ENCODE measurements at places on chromosomes 12 and 14.
A peak's percentile ranks its signal among the peaks of the same experiment; 100 is the strongest.

- DNase-seq, result no peak
Observed at GRCh38 chr12:69298133-69298532, 50.0 kb upstream of the LYZ start.

- peak; percentile 83 for DNase-seq
Observed at GRCh38 chr12:47808050-47808449, 11.7 kb downstream of the HDAC7 start.

DNA sequence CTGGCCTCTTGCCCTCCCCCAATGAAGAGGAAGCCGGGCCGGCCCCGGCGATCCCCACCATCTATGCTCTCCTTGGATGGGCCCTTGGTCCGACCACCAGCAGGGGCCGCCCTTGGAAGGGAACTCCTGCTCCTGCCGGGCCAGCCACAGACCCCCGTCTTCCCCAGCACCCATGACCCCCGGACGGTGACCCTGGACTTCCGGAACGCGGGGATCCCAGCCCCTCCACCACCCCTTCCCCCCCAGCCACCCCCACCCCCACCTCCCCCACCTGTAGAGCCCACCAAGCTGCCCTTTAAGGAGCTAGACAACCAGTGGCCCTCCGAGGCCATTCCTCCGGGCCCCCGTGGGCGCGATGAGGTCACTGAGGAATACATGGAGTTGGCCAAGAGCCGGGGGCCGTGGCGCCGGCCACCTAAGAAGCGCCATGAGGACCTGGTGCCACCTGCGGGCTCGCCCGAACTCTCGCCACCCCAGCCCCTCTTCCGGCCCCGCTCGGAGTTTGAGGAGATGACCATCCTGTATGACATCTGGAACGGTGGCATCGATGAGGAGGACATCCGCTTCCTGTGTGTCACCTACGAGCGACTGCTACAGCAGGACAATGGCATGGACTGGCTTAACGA is 19.4 kb downstream of the SETD1B start:
- DNase-seq, result no peak

GRCh38 chr14:56964895-56965294 is 154.6 kb upstream of the OTX2 start:
- no peak for DNase-seq

DNA sequence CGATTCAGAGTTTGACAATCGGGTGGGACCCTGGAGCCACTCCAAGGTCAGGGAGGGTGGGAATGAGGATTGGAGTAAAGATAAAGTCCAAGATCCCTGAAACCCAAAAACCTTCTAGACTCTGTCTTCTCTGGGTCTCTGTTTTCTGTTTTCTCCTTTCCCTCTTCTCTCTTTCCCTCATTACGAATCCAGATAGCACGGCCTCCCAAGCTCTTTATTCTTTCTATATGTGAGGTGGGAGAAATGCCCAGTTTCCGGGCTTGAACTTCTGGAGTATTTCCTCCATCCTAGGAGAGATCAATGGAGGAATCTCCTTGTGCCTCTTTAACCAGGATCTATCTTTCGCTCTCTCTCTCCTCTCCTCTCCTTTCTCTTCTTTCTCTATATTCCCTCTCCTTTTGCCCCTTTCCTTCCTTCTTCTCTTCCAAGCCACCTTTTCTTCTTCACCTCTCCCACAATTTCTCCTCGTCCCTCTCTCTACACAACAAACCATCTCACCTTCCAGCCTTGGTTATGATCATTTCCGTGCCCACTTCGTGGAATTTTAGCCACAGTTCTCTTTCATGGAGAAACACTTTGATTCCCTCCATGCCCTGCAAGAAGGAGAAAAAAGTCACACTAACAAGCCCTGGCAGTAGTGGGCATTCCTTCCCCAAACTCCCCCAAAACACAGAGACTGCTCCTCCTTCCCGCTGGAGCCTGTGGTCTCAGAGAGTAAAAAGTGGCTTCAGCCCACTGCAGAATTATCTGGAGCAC is 4.4 kb downstream of the TBX5 start:
- no peak for DNase-seq

DNA sequence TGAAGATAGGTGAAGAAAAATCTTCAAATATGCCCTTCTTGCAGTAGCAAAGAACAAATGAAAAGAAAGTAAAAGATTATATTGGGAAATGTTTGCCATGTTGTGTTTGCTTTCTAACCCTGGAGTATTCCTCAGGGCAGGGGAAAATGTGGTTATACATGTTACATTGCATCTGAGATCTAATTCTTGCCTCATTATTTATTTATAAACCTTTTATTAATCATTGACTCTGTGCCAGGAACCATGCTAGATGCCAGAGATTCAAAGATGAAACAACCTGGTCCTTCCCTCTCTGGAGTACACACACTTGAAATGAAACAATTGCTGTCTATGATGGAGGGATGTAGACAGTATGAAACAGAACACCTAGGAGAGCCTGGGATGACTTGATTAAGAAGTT is 128.1 kb upstream of the HMGA2 start:
- no peak for DNase-seq

DNA sequence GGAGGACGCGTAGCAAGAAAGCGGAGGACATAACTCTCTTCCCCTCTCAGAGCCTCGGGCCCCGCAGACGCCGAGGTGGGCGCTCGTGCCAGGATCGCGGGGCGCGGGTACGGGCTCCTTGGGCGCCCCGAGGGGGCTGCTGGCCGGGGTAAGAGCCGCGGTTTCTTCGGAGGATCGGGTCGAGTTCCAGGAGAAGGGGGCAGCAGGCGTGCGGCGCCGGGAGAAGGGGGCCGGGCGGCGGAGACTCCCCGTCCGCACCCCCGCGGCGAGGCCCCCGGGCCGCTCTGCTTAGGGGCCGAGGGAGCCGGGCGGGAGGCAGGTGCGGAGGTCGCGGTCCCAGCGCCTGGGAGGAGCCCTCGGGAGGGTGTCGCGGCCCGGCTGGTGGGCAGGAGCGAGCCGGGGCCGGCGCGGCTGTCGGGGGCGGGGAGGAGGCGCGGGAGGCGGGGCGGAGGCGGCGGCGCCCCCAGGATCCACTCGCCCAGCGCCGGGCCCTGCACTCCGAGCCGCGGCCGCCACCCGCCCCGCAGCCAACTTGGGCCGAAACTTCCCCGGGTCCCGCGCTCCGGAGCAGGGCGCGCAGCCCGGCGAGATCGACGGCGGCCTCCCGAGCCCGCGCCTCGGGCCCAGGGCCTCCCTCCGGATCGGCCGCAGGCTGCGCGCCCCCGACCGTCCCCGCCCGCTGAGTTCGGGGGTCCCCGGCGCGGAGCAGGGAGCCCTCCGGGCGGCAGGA is 64.4 kb downstream of the FBXL14 start:
- no peak for DNase-seq

DNA sequence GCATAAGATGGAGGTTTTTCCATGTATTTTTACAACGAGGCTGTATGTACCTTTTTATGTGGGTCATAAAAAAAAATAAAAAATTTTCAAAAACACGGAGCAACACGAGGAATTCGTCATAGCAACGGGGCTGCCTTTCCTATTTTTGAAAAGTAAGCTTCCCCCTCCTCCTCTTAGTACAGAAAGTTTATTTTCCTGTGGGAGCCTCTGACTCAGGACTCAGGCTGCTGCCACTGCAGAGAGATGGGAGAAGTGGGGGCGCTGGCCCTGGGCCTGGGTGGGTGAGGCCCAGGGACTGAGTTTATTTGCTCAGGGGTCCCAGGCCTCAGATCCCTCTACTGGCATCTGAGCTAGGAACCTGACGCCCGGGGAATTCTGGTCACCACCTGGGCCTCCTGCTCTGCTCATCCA is 10.2 kb upstream of the CMKLR1 start:
- DNase-seq, result no peak

- DNase-seq, result no peak
Observed at GRCh38 chr12:95204141-95204866, 13.0 kb downstream of the FGD6 start.

DNA sequence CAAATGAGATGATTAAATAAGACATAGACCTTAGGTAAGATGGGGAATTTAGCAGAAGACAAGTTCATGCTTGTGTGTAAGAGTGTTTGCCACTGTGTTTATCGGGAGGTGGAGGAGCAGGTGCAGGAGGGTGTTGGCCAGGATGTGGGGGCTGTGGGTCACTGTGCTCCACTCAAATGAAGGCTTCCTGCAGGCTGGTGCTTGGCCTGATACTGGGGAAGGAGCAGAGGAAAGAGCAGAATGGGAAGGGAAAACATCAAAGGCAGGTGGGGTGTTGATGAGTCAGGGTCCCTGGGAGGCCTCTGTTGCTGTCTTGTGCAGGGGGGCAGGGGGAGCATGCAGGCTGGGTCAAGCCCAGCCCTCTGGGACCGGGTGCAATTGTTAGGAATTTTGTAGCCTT is 126.5 kb downstream of the TSPAN9 start:
- no peak for DNase-seq

- no peak for DNase-seq
Observed at GRCh38 chr12:49990273-49990672, 17.5 kb downstream of the AQP6 start.

- no peak for DNase-seq
Observed at GRCh38 chr12:13980538-13981295, 685 bp downstream of the GRIN2B start.

- DNase-seq, result no peak
Observed at GRCh38 chr14:61570549-61571290, 124.6 kb upstream of the HIF1A start.

DNA sequence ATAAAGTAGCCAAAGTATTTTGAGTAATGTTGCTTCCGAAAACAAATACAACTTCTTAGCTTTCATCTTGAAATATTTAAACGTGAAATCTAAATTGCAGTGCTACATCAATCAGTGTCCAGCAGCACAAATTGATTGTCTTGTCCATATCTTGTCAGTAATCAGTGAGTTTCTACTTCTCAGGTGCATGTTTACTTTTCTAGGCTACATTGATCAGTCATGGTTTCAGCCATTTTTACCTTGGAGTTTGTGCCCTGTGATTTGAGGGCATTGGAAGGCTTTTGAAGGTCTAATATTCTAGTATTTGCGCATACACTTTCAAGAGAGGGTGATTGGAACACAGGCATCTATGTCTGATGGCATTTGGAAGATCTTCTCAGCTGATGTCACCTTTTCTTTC is 12.4 kb downstream of the RMST start:
- DNase-seq, result no peak

- peak; percentile 44 for DNase-seq
Observed at GRCh38 chr12:76183459-76184186, 99.1 kb upstream of the NAP1L1 start.

GRCh38 chr14:90274808-90275457 is 18.6 kb downstream of the PSMC1 start:
- DNase-seq, result no peak

DNA sequence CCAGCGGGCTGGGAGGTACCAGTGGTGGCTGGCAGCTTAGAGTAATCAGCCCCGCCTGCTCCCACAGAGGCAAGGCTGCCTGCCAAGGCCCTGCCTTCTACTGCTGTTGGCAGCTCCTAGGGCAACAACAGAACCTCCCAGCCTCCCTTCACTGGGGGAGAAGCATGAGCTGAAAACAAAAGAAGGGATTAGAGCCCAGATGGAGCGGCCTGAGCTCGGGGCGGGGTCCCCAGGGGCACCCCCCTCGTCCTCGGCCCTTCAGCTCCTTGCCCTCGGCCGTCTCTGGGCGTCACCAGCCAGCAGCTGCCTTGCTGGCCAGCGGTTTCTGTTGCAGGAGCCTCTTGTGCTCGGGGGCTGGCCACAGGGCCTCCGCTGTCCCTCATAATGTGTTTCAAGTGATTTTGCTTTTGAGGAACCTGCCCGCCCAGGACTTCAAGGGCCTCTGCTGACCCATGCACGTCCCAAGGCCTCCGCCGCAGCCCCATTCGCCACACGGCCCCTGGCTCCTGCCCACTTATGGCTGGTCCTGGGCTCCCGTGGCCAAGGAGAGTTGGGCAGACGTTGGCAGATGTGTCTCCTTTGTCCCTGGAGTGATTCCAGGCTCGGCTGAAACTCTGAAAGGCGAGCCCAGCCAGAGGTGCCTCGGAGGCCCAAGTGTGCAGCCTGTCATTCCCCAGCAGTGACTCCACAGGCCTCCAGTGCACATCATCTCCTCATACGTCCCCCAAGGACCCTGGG is 49.7 kb downstream of the PSMA6 start:
- DNase-seq, result no peak

DNA sequence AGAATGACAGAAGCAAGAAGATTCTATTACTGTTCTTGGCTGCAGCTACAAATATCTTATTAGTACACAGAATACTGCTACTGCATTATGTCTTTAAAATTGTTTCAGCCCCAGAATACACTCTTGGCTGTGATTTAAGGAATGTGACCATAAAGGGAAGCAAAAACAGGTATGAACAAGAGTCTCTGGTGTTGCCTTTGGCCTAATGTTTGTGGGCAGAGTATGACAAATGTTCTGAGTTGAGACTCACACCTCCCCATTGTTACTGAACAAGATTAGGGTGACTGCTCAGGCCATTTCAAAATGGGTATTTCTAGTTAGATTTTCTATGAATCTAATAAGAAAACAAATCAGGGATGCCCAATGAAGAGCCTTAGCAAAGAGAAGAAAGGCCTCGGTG is 28.5 kb downstream of the TTC6 start:
- DNase-seq, result no peak

DNA sequence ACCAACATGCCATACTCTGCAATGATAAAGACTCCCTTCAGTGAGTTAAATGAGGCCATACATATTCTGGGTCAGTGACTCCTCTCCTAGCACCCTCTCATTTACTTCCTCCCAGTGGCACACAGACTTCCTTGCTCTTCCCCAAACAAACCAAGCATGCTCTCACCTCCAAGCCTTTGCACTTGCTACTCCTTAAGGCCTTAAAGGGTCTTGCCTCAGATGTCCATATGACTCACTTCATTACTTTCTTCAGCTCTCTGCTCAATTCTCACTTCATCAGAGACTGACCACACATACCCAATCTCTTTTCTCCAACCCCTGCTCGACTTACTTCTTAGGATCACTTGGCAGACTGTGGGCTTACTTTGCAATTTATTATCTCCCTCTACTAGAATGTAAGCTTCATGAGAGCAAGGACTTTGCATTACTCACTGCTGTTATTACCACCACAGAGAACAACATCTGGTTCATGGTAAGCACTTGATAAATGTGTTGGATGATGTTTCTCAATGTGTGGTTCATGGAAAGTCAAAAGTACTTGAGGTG is 22.8 kb downstream of the DDX24 start:
- no peak for DNase-seq

- peak; percentile 41 for DNase-seq
Observed at GRCh38 chr12:123905319-123905925, 67.2 kb downstream of the CCDC92 start.

GRCh38 chr12:72030277-72030676 is 91.6 kb downstream of the TPH2 start:
- DNase-seq, result no peak

DNA sequence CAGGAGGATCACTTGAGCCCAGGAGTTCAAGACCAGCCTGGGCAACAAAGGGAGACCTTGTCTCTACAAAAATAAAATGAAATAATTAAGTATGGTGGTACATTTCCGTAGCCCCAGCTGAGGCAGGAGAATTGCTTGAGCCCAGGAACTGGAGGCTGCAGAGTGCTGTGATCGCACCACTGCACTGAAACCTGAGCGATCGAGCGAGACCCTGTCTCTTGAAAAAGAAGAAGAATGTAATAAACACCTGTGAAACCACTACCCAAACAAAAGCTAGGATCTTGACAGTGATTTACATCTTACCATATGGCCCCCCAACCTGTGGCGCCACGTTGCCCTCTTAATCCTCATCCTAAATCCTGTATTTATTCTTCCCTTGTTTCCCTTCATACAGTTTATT is 5.7 kb upstream of the DTX1 start:
- no peak for DNase-seq

Data from stimulated activated CD8-positive, alpha-beta memory T cell treated with anti-CD3 and anti-CD28 coated beads, Interleukin-7, amount 100 ng/mL, for 48 hours (primary cell).